Activated CD8-positive, alpha-beta memory T cell treated with anti-CD3 and anti-CD28 coated beads for 1 hour (primary cell): ENCODE measurements at places on chromosomes 13 and 19.

DNA sequence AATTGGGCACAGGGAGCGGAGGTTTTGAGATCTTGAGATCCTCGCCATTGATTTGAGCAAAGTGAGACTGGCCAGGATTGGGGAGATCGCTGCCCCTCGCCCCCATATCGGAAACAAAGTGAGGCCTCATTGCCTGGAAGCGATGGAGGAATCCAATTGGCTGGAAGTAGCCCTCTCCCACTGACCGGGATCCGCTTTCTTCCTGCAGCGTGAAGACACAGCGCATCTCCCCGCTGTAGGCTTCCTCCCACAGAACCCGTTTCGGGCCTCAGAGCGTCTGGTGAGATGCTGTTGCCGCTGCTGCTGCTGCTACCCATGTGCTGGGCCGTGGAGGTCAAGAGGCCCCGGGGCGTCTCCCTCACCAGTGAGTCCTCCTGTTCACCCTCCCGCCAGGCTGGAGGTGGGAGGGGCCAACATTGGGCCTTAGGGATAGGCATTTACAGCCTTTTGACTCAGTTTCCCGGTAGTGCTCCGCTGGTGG, 438 bp downstream of the PRKCSH start:
- DNase-seq, result no peak

DNA sequence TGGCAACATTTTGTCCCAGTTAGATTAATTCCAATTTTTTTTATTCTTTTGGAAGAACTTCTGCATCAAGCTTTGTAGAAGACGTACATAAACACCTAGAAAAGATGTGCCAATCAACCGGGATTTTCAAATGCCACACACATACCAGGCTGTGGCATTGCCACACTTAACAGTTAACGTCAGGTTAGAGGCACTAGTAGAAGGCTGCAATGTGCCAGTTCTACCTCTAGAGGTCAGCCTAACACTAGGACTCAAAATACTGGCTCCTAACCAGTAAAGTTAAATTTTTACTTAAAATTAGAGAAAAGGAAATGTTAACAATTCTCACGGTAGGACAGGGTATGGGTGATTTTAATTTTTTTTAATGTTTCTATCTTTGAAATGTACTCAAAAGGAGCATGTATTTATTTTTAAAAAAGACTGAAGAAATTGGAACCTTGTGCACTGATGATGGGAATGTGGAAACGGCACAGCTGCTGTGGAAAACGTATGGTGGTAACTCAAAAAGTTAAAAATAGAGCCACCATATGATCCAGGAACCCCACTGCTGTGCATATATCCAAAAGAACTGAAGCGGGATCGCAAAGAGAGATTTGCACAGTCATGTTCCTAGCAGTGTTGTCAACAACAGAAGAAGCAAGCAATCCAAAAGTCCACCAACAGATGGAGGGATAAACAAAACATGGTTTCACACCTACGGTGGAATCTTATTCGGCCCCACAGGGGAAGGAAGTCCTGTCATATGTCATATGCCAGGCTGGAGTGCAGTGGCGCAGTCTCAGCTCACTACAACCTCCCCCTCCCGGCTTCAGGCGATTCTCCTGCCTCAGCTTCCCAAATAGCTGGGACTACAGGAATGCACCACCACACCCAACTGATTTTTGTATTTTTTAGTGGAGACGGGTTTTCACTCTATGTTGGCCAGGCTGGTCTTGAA, 30.3 kb downstream of the CRYL1 start:
- DNase-seq, result peak; percentile 29

DNA sequence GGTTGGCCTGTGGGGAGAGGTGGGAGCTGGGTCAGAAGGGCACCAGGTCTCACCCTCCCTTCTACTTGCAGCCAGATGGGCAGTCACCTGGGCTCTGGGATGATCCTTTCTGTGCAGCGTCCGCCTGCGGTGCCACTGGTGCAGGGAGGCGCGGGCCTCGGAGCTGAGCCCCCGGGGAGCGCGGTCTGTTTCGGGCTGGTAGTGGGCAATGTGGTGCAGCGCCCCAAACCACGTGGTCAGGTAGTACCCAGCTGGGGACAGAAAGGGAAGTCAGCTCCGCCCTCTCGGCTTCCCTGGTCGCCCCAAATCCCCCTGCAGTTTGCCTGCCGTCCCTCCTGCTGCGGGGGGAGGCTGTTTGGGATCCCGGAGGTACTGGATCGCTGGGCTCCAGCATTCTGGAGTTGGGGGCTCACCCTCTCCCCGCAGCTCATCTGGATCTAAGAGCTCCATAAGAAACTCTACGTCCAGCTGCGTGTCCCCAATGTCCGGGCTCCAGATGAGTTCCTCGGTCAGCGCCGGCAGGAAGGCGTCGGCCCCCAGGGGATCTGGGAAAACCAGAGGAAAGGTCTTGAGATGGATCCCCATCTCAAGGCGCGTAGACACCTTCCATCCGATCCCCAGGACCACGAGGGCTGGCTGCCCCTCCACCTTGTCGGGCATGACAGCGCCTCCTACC, 8.8 kb downstream of the RINL start:
- DNase-seq, result no peak

DNA sequence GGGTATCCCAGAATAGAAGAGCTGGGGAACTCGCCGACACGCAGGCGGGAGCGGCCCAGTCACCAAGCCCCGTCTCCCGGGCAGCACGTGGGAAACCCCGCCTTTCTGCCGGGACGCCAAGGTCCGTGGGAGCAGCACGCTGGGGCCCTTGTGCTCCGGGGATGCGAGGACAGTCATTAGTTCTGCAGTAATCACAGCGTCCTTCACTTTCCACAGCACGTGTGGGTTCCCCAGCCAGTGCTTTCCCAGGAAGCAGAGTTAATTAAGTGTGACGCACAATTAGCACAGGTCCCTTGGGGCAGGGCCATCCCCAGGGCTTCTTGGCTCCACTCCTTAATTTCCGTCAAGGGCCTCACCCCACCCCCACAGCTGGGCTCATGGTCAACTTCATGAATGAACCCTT, 64.3 kb upstream of the C13orf46 start:
- DNase-seq, result no peak

- peak; percentile 7 for DNase-seq
Measured at GRCh38 chr19:34145741-34146202, 26.5 kb upstream of the LSM14A start.

DNA sequence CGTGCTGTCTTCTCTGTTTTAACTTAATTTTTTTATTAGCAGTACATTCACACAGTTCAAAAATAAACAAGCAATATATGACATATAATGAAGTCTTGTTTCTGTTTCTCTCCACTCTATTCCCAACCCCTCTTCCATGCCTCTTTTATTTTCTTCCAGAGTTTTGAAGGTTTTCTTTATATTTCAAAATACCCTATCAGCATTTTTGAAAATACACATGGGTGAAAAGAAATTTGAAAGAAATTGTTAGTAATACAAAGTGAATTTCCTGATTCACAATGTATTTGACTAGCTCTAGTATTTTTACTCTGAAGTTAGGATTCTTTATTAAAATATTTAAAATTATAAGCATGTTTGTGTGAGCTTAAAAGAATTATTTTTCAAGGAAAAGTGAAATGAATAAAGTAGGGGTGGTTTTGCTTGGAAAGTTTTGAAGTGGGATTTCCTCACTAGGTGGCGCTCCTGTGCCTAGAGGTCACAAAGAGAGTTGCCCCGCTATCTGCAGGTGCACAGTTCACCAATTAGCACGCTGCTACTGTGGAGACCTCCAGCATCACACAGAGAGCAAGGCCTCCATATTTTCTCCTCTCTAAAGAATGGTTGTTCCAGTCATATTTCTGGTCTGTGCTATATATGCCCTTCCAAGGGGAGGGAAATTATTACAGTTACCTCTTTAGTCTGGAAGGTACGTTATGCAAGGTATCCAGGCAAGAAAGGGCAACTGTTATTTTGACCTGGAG, 37.6 kb downstream of the SOX21 start:
- DNase-seq, result peak; percentile 7

DNA sequence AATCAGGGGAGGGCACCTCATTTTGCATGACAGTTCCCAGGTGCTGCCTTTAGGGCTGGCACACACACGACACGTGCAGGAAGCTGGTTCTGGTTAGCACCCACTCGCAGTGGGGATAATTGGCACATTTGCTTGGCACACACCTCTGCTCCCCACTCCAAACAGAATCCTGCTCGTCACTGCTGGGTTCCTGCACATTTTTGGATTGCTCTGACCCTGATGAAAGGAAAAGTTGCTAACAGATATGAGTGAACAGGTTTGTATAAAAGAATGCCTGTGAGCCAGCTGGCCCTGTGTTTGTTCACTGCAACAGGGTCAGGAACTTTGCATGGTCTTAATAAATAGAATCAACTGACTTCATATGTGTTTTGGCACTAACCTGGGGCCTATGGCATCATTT, 1500.4 kb downstream of the EFNB2 start:
- DNase-seq, result no peak

- DNase-seq, result no peak
Measured at GRCh38 chr13:63706751-63707150, 2291.1 kb upstream of the PCDH20 start.

DNA sequence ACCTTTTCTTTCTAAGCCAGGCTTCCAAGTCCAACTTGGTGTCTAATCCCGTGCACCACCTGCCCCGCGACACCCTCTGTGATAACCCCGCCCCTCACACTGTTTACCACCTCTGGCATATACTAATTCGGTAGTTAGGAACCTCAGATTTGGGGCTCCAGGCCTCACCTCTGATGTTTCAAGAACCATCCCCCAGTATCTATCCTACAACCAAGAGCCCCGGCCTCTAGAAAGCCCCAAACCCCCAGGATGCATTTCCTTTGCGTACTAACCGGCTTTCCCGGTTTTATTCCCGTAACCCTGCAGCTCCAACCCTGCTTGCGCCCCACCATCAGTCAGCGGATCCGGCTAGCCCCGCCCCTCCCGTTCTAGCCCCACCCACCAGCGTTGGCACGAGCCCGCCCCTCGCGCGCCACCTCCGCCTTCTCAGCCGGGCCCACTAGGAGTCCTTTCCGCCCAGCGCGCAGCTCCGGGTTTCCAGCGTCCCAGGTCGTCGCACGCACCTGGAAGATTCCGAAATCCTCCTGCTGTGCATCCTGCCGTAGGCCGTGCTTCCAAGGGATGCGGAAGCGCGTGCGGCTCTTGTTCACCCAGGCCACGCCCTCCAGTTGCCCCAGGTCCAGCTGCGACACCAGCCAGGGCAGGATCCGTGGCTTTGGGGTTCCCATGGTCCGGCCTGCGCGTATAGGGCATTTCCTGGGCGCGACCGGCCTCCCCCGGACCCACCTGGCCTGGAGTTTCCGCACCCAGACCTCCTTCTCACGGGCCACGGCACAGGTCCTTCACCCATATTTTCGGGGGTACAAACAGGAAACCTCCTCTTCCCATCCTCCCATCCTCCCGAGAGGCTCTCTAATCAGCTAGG, 1.3 kb downstream of the IRF3 start:
- DNase-seq, result peak; percentile 67

- no peak for DNase-seq
Measured at GRCh38 chr13:30818323-30818960, 83.1 kb downstream of the ALOX5AP start.

GRCh38 chr19:46862974-46863632, 2.3 kb downstream of the ARHGAP35 start:
- no peak for DNase-seq

DNA sequence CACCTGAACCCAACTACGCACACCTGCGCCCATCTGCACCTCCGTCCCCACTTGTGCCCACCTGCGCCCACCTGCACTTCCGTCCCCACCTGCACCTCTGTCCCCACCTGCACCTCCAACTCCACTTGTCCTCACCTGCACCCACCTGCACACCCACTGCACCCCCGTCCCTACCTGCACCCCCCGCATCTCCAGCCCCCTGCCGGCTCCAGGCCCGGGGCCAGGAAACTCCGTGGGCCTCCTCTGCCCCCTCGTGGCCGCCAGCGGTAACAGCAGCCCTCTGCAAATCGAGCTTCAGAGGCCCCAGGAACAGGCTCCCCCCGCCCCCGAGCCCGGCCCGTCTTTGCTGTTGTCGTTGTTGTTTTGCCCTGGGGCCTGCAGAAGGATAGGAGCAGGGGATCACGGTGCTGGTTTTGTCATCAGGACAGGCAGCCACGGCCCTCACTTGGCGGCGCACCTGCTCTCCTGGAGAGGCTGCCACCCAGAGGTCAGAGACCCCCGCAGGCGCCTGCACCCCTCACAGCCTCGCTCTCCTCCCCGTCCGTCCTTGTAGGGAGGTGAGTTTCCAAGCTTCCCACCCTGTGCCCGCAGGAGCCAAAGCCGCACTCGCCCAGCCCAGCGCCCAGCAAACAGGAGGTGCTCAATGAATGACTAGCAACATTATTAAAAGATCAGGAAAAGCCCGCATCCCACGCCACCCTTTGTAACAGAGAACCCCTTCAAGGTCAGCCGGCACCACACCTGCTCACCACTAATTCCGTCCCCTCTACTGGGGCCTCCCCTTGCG, 65.4 kb downstream of the GNG7 start:
- DNase-seq, result peak; percentile 62

- DNase-seq, result no peak
Measured at GRCh38 chr19:21202865-21203494, 61.1 kb downstream of the ZNF431 start.

- no peak for DNase-seq
Measured at GRCh38 chr13:25095851-25096453, at the start of gene PABPC3. Gene PABPC3 (plus strand): TSS chr13:25096136. CDS start chr13:25096199, 63 bp downstream.

DNA sequence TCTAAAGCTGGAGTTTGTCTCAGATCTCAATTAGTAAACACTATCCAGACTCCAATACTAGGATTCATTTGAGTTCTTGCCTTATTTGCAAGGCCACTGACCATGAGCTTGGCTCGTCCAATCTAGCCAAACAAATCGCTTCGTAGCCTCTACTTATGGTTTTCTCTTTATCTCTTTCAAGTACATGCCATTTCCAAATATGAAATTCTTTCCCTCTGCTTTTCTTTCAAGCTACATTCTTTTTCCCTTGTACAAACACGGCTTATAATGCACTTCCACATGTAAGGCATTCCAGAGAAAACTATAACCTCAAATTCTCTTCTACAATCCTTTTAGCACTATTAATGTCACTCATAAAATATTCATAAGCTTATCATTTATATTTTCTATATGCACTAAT, 10.9 kb upstream of the N4BP2L1 start:
- no peak for DNase-seq
